ENCODE measurements at places on chromosomes 12 and 14.

GRCh38 chr12:67752226-67752732 lies 103.7 kb downstream of the DYRK2 start:
- DNase-seq: no peak

DNA sequence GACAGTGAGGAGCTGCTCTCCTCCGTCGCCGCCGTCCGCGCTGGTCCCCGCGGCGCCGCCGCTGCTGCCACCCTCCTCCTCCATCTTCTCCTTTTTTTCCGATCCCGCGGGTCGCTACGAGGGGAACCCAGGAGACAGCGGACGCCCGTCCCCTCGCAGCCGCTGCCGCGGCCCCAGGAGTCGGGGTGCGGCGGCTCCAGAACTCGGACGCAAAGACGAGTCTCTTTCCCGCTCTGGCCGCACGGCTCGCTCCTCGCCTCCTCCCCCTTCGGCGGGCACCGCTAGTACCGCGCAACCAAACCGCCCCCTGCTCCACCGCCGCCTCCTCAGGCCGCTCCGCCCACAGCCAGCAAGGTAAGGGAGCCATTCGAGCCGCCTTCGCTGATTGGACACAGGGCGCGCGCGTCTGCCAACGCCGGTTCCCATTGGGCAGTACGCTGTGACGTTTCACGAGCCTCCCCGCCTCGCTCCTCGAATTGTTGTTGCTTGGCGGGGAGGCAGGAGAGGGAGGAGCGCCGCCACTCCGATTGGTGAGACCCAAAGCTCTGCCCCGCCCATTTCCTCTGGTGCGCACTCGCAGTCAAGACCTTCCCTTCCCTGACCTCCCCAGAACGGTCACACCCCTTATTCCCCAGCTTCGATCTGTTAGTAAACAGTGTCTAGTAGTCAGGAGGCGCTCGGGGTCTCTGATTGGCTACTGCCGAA lies at the start of gene RPS6KA5:
Gene RPS6KA5, minus strand, starts transcription at position 291 of the 705 bp plus-strand sequence. Its CDS starts 207 bp downstream, at position 84.
- peak; percentile 100 for DNase-seq

- DNase-seq: no peak
These were observed 97.5 kb upstream of the FKBP4 start for GRCh38 chr12:2697057-2697800.

DNA sequence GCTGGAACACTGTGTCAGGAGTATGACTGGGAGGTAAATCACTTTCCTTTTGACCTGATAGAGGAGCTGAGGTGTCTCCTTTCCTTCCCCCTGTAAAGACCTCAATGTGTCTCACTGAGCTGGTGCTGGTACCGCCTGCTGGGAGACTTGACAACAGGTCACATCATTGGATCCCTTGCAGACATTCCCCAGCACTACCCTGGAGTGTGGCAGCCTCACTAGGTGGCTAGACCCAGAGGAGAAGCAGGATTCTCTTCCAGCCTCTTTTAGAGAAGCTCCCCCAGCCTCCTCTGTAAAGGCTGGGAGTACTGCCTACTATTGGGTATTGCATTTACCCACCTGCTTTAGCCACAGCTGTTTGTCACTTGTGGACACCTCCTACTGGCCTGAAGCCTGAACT lies 223.9 kb downstream of the ADGRD1 start:
- DNase-seq: no peak

- DNase-seq: no peak
These were observed 11.6 kb downstream of the RAPGEF3 start for GRCh38 chr12:47747126-47747525.

DNA sequence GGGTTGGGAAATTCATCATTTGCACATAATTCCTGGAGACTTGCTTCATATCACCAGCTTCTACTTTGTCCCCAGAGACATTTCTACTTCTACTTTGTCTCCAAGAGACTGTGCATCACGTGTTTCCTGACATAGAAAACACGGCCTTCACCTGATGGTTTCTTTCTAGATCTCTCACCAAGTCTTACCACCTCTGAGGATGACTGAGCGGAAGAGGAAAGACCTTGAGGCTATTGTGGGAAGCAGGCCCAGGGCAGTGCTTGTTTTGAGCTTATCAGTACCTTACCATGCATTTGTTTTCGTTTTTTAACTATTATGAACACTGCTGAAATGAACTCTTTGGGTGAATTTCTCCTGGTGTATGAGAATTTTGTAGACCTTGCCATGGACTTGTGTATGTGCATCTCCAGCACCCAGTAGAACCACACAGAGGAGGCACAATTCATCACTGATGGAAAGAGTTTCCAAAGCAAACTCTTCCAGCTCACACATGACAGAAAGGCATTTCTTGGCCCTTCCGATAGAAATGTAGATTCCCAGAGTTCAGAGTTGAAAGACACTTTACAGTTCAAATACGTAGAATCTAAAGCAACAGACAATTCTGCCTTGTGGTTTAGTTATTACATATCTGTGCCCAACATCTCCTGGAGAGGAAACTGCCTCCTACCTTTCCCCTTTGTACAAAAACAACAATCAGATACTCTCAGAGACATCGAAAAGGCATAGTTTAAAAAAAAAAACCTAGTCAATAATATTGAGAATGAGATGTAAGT lies 434.7 kb downstream of the FUT8 start:
- DNase-seq: peak; percentile 24

GRCh38 chr14:58258156-58258555 lies 13.5 kb downstream of the PSMA3 start:
- no peak for DNase-seq

- DNase-seq: no peak
These were observed 4.0 kb downstream of the CHGA start for GRCh38 chr14:92926931-92927330.

DNA sequence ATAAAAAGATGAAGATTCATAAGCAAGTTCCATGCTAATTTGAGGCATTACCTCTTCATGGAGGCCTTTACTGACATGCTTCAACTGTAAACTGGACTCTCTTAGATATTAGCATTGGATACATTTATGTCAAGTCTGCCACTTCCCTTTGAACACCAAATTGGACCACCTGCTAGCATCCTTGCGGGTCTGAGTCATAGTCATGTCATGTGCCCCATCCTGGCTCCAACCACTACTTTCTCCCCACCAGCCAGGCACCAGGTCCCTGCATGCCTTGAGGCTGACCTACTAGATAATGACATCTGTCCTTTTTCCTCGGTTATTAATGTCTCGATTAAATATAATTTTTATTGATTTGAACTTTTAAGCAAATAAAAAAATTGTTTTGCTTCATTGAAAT lies 32.9 kb upstream of the EEA1 start:
- DNase-seq: no peak

DNA sequence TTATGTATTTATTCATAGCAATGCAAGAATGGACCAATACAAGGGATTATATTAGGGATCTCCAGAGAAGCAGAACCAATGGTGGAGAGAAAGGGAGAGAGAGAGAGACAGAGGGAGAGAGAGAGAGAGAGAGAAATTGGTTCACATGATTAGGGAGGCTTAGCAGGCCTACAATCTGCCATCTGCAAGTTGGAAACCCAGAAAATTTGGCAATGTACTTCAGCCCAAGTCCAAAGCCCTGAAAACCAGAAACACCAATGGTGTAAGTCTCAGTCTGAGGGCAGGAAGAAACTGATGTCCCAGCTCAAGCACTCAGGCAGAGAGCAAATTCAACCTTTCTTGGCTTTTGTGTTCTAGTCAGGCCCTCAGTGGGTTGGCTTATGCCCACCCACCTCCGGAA lies 48.7 kb upstream of the CMKLR1 start:
- no peak for DNase-seq

DNA sequence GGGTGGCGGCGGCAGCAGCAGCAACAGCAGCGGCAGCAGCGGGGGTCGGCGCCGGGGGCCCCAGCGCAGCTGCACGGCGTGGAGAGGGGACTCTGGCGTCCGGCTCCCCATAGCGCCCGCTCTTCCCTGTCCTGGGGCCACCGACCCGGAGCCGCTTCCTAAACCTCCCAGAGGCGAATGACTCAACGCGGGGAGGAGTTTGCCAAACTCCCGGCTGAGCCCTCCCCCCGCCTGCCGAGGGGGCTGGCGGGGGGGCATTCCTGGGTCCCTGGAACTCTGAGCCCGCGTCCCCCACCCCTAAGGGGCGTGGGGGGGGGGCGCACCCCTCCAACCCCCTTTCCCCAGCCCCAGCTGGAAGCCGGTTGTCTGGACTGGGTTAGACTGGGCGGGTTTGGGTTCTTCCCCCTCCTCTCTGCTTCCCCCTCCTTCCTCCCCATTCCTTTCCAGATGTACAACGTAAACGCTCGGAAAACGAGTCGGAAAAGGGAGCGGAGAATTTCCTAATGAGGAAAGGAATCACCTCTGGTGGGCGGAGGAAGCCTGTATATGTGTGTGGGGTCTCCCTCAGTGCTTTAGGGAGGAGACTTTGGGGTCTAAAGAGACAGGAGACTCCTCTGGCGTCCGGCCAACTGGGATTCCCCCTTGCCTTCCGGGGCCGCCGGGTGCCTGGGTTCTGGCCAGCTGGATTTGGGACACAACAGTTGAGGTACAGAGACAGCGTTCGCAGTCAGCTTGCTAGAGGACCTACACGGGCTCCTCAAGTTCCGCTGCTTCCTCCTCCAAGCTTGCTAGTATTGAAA lies at the start of gene ITGA5:
Gene ITGA5, minus strand, starts transcription at position 179 of the 800 bp plus-strand sequence. Its CDS starts 68 bp downstream, at position 111.
- no peak for DNase-seq

DNA sequence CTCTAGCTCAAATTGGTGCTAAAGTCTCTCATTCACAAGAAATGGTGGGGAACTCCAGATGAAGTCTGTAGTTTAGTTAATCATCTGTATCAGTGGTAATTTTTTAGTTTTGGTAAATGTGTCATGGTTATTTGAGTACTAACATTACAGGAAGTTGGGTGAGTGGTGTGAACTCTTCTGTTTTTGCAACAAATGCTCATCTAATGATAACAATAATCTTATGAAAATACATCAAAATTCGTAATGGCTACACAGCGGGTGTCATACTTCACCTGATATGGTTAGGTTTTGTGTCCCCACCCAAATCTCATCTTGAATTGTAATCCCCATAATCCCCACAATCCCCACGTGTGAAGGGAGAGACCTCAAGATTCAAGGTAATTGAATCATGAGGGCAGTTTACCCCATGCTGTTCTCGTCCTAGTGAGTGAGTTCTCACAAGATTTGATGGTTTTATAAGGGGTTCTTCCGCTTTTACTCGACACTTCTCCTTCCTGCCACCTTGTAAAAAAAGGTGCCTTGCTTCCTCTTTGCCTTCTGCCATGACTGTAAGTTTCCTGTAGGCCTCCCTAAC lies 209.3 kb upstream of the FOXN3 start:
- DNase-seq: no peak

DNA sequence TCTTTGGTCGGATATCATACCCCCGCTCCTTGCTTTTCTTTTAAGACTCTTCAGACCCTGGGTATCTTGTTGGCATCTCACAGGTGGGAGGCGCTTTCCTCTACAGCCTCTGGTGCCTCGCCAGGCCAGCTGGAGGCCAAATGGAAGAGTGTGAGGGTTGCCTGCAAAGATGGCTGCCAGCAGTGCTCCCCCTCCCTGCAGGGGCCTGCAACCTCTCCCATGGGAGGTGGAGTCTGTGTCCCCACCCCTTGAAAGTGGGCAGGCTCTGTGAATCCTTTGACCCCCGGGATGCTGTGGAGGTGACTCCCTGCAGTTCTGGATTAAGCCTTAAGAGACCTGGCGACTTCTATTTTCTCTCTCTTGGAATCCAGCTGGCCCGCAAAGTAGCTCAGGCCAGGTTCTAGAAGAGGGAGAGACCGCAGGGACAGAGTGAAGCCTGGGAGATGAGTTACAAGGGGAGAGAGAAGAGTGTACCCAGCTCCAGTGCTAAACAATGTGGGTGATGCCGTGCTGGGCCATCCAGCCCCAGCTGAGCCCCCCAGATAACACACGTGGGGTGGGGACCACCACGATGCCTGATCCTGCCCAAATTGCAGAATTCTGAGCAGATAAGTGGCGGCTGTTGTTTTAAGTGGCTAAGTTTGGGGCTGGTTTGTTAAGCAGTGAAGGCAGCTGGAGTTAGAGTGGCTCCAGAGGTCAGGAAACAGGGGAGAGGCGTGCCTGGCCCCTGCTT lies 37.9 kb upstream of the NCOR2 start:
- no peak for DNase-seq

- DNase-seq: no peak
These were observed 2.6 kb upstream of the SLC35E3 start for GRCh38 chr12:68743356-68743755.

GRCh38 chr12:124294780-124295341 lies at the start of gene RFLNA:
Gene RFLNA (plus strand): TSS chr12:124295093. CDS start chr12:124295430, 337 bp downstream.
- DNase-seq: no peak

DNA sequence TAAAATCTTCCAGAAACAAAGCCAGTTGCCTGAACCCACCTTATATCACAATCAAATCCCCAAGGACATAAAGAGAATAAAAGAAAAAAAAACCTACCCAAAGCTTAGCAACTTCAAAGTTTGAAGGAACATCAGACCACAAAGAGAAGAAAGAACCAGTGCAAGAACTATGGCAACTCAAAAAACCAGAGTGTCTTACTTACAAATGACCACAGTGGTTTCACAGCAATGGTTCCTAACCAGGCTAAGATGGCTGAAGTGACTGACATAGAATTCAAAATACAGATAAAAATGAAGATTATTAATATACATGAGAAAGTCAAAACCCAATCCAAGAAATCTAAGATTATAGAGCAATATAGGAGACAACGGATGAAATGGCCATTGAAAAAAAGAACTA lies 56.7 kb downstream of the APOBEC1 start:
- DNase-seq: no peak

DNA sequence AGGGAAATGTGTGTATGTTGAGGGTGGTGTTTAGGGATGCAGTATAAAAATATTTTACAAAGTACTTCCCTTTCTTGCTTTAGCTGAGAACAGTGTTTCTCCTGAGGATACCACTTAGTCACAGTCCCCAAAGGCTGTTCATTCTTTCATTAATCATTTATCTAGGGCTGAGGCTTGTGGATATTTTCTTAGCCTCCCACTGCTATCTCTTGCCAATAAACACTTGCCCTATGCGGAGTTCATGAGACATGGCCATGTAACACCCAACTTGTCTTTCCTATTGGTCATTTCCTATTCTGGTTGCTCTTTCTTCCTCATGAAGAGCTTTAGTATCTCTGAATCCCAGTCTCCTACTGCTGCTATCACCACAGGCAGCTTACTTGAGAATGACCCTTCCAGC lies 75.1 kb downstream of the ETNK1 start:
- no peak for DNase-seq

Data from stimulated activated CD8-positive, alpha-beta memory T cell treated with anti-CD3 and anti-CD28 coated beads, Interleukin-7, amount 100 ng/mL, for 24 hours (primary cell).